CD4-positive, alpha-beta T cell (primary cell): ENCODE measurements at places on chromosomes 7 and 10.
A peak's percentile ranks its signal among the peaks of the same experiment; 100 is the strongest.

DNA sequence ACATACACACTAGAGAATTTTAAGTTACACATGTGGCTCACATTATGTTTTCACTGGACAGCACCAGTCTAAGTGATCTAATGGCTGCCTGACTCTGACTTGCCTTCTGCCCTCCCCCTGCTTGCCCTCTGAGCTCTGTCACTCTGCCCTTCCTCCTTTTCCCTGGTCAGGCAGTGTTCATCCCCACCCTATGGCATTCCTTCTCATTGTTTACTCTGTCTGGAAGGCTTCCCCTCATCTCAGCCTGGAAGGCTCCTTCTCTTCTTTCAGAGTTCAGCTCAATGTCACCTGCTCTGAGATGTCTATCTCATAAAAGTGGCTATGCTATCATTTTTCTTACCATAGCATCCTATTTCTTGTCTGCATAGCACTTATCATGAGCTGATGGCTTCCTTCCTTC is 305.7 kb downstream of the BMPER start:
- DNase-seq, result no peak

- DNase-seq, result no peak
Measured at GRCh38 chr10:132860532-132860931, 74.6 kb upstream of the NKX6-2 start.

GRCh38 chr7:82726038-82726800 is 282.6 kb upstream of the CACNA2D1 start:
- DNase-seq, result no peak

DNA sequence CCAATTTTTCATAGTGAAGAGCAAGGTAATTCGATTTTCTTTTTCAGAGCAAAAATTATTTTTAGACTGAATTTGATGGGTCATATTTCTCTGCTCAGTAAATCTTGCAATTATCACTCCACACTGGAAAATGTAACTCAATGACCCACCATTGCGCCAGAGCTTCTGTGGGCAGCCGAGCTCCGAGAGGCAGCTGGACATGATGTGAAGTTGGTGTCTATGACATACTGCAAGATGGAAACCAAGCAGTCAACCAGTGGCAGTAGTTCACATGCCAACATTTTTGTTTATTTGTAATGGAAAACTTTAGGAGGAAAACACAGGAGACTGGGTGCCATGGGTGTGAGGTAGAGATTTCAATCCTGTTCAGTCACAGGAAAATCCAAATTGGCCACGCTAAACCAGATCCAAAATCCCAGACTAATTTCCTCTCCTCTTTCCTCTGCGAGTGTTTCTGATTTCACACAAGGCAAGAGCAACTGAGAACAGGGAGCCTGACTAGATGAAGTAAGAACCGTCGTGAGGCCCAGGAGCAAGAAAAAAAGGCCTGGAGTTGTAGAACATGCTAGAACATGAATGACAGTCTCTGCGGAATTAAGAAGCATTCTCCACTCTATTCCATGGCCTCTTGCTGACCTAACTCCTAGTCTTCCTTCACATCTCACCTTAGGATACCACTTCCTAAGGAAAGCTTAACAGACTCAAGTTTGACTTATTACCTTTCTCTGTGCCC is 39.3 kb downstream of the CALD1 start:
- no peak for DNase-seq

DNA sequence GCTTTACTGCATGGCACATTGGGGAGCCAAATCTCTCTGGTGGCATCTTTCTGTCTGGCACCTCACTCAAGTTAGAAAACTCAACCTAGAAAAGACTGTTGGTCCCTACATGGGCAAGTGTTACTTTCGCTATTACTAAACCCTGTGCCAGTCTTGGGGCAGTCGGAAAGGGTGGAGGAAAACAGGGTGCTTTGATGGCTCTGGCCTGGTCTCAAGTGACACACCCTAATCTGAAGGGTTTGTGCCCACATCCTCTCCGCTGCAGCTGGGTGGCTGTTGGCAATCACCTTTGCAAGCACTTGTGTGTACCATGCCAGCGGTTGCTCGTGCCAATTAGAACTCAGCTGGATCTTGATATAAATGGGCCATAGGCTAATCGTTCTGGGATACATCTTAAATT is 159.8 kb upstream of the ITGB1 start:
- peak; percentile 53 for DNase-seq

GRCh38 chr7:82106201-82106600 is 336.4 kb upstream of the HGF start:
- no peak for DNase-seq

GRCh38 chr7:115135769-115136410 is 214.0 kb downstream of the MDFIC start:
- DNase-seq, result no peak

- peak; percentile 74 for DNase-seq
Measured at GRCh38 chr10:88831709-88832108, 19.9 kb downstream of the ANKRD22 start.

DNA sequence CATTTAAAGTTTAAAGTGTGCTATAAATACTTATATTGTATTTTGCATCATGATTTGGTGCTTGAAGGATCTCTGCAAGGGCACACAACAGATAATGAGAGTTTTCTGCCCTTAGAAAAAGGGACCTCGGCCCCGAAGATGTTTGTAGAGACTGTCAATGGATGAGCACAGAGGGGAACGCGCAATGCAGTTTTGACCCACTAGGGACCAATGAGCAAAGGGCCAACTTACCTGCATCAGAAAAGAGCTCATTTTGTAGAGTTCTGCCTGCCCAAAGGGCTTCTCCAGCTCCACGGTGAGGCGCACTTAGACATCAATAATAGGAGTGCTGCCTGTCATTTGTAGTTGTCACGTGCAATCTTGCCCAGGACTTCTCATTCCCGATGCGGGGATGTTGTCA is 91.1 kb downstream of the BUB3 start:
- no peak for DNase-seq

- no peak for DNase-seq
Measured at GRCh38 chr10:119162452-119163092, 2.9 kb downstream of the SFXN4 start.
